ENCODE measurements at places on chromosomes 12 and 14. TPM values are rescaled to one million over a fixed set of nuclear protein-coding genes. Genes with fewer than 3 reads are reported as not detected.
A peak's percentile ranks its signal among the peaks of the same experiment; 100 is the strongest.

DNA sequence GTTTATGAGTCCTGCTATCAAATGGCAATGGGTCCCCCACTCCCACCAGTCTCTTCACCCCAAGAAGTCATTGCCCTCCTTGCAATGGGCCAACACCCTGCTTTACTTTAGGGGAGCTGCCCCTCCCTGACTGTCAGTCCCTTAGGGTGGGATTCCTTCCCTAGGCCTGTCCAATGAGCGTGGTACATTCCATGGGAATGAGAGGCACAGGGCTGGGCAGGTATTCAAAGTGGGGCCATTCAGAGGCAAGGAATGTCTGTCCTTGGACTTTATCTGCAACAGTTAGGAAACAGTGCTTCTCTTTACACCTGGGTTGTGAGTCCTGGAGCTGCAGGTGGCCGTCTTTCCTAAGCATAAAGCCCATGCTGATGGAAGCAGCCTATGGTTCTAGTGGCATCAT lies 40.8 kb downstream of the TMEM132C start:
- DNase-seq = no peak
- H3K4me1 ChIP-seq = peaks cover 4% of the 10 kb centered on the region
- H3K27ac ChIP-seq = no peak overlapping the region
- no peaks in the 10 kb centered on the region for H3K36me3 ChIP-seq
- no peak overlapping the region for H3K4me3 ChIP-seq
- no peaks in the 10 kb centered on the region for H3K27me3 ChIP-seq

DNA sequence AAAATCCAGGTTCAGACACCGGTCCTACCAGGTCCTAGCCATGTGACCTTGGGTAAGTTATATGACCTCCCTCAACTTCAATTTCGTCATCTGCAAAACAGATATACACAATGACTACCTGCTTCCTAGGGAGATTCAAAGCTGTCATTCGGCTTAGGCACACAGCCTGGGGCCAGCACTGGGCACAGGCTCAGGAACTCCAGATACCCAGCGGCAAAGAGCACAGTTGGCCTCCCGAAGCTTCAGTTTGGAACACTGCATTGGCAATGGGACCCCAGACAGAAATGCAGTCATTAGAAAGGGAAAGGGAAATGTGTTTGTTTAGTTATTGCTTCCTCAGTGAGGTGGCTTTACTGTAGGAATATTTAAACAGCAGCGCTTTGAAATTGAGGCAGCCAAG lies 11.4 kb downstream of the PLEKHG6 start:
- H3K4me3 ChIP-seq = no peak overlapping the region
- peaks cover 2% of the 10 kb centered on the region for H3K36me3 ChIP-seq
- H3K27me3 ChIP-seq = no peaks in the 10 kb centered on the region

- H3K27me3 ChIP-seq = no peaks in the 10 kb centered on the region
- H3K27ac ChIP-seq = no peak overlapping the region
- H3K4me3 ChIP-seq = no peak overlapping the region
- DNase-seq = no peak
- peaks cover 28% of the 10 kb centered on the region for H3K4me1 ChIP-seq
- peaks cover 5% of the 10 kb centered on the region for H3K36me3 ChIP-seq
Observed at GRCh38 chr14:72612041-72612440, 281.9 kb downstream of the DPF3 start.

GRCh38 chr12:31370531-31371255 lies 44.7 kb upstream of the SINHCAF start:
- DNase-seq = no peak
- peak overlapping the region; percentile 62 for H3K27ac ChIP-seq
- H3K4me3 ChIP-seq = peak overlapping the region; percentile 20
- H3K27me3 ChIP-seq = no peaks in the 10 kb centered on the region
- no peaks in the 10 kb centered on the region for H3K36me3 ChIP-seq

DNA sequence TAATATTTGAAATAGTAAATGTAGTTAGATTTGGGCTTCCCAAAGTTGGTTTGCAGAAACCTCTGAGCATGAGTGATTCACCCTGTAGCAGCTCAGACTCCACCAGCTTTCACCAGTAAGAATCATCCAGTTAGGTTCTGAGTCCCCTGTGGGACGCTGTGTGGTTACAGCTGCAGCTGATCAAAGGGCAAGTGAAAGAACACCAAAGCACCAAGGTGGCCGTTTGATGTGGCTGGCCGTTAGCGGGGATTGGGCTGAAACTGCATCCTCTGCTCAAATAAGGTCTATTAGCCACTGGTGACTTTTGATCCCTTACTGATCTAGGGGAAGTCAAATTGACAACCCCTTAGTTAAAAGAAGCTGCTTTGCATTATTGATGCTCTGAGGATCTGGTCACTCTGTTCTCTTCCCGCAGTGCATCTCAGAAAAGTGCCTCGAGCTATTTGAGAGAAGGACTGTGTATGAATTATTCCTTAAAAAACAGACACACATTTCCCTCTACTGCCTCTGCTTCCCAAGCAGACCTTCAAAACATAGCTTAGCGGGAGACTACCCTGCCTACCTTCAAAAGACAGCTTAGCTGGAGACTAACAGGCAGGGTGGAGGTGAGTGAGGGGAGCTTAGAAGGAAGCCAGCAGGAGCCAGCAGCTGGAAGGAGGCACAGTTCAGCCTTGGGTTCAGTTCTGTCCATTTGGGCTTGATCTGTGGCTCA lies 3.7 kb downstream of the ABHD12B start:
- H3K27me3 ChIP-seq = peaks cover 11% of the 10 kb centered on the region
- H3K4me1 ChIP-seq = no peaks in the 10 kb centered on the region
- DNase-seq = no peak
- H3K27ac ChIP-seq = no peak overlapping the region

GRCh38 chr12:50246873-50247612 lies 36.3 kb downstream of the LIMA1 start:
- no peaks in the 10 kb centered on the region for H3K36me3 ChIP-seq
- H3K27ac ChIP-seq = no peak overlapping the region
- H3K27me3 ChIP-seq = no peaks in the 10 kb centered on the region
- DNase-seq = peak; percentile 45
- H3K4me3 ChIP-seq = no peak overlapping the region
- H3K4me1 ChIP-seq = no peaks in the 10 kb centered on the region

- no peak overlapping the region for H3K27ac ChIP-seq
- no peaks in the 10 kb centered on the region for H3K4me1 ChIP-seq
- no peak for DNase-seq
- peaks cover 9% of the 10 kb centered on the region for H3K36me3 ChIP-seq
Observed at GRCh38 chr12:96300064-96300463, 100.2 kb downstream of the CDK17 start.

DNA sequence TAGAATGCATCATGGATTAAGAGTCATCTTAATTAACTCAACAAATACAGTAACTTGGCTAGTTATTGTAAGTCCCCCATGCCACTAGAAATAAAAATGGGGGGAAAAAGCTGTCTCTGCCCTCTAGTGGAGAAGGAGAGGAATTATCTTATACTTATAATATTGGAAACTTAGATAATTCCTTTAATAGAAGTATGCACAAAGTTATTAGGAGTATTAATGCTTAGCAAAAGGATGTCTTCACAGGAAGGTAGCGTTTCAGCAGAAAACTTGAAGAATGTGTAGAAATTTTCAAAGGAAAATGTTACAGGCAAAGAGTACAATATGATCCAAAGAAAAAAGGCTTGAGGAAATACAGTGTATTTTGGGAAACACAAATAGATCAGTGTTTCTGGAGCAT lies 19.8 kb downstream of the OR5AU1 start:
- H3K27ac ChIP-seq = no peak overlapping the region
- no peak overlapping the region for H3K4me3 ChIP-seq
- H3K36me3 ChIP-seq = no peaks in the 10 kb centered on the region
- DNase-seq = peak; percentile 4
- H3K4me1 ChIP-seq = no peaks in the 10 kb centered on the region

- no peak for DNase-seq
- no peak overlapping the region for H3K4me3 ChIP-seq
- H3K27me3 ChIP-seq = no peaks in the 10 kb centered on the region
- no peak overlapping the region for H3K27ac ChIP-seq
Observed at GRCh38 chr12:8951744-8952143, 2.3 kb upstream of the M6PR start.

DNA sequence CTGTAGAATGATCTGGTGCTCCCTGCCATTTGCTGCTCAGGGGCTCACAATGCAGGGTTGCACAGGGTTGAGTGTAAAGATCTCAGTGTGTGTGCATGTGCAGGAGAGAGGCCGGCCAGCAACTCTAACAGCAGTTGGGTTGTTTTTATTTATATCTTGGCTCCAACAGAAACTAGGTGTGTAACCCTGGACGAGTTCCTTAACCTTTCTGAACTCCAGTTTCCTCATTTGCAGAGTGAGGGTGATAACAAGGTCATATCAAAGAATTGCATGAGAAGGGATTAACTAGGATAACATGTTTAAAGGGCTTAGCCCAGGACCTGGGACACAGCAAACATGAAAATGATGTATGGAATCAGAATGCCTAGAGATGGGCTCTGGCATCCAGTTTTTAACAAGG lies 14.8 kb upstream of the JDP2 start:
- H3K27me3 ChIP-seq = no peaks in the 10 kb centered on the region
- no peaks in the 10 kb centered on the region for H3K36me3 ChIP-seq
- DNase-seq = no peak
- peaks cover 20% of the 10 kb centered on the region for H3K4me1 ChIP-seq

- DNase-seq = no peak
- no peaks in the 10 kb centered on the region for H3K27me3 ChIP-seq
- no peak overlapping the region for H3K4me3 ChIP-seq
- H3K27ac ChIP-seq = no peak overlapping the region
- H3K36me3 ChIP-seq = peaks cover 3% of the 10 kb centered on the region
Observed at GRCh38 chr14:73873660-73874059, 13.0 kb upstream of the ZNF410 start.

DNA sequence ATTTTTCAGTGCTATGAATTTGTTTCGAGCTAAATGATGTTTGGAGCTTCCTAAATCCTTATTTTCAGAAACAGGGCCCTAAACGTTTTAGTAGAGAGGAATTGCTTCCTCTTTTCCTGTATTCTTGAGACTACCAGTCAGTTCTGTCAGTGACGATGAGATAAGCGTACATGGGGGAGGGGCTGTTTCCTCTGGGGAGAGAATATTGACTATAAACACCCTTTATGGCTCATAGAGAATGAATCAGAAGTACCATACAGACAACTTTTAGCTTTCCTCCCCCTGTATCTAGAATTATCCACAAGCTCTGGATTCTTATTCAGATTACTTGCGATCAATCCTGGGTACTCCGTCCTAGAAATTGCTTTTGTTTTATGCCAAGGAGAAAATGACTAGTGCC lies 5.1 kb downstream of the TBK1 start:
- no peaks in the 10 kb centered on the region for H3K27me3 ChIP-seq
- no peak overlapping the region for H3K27ac ChIP-seq
- no peak for DNase-seq
- no peaks in the 10 kb centered on the region for H3K4me1 ChIP-seq
- H3K36me3 ChIP-seq = peaks cover 6% of the 10 kb centered on the region

GRCh38 chr12:28569698-28570411 lies 379.6 kb downstream of the CCDC91 start:
- no peaks in the 10 kb centered on the region for H3K4me1 ChIP-seq
- H3K4me3 ChIP-seq = no peak overlapping the region
- DNase-seq = no peak
- no peaks in the 10 kb centered on the region for H3K36me3 ChIP-seq

- H3K4me1 ChIP-seq = no peaks in the 10 kb centered on the region
- peak overlapping the region; percentile 10 for H3K4me3 ChIP-seq
- no peaks in the 10 kb centered on the region for H3K27me3 ChIP-seq
- peak overlapping the region; percentile 50 for H3K27ac ChIP-seq
- DNase-seq = peak; percentile 60
- no peaks in the 10 kb centered on the region for H3K36me3 ChIP-seq
Observed at GRCh38 chr12:67827820-67828383, 161.3 kb upstream of the IFNG-AS1 start.

DNA sequence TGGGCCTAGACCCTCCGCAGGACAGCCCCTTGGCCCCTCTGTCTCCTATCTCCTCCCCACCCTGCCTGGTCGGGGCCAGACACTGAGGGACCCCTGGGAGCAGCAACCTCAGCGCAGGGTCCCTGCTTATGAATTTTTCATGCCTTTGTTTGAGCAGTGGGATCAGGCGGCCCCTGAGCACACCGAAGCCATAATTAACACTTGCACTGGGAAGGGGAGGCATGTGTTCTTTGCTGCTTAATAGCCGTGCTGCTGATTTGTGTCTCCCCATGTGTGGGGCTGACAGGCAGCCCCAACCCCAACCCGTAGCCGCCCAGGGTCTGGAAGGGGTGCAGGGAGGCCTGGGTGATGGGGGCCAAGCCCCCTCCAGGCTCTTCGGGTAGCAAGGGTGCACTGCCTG lies 52.7 kb downstream of the FBRSL1 start:
- H3K4me1 ChIP-seq = peaks cover 62% of the 10 kb centered on the region
- no peaks in the 10 kb centered on the region for H3K27me3 ChIP-seq
- H3K4me3 ChIP-seq = no peak overlapping the region
- no peak overlapping the region for H3K27ac ChIP-seq
- peaks cover 62% of the 10 kb centered on the region for H3K36me3 ChIP-seq

GRCh38 chr12:128980623-128981022 lies 127.3 kb downstream of the GLT1D1 start:
- peaks cover 11% of the 10 kb centered on the region for H3K36me3 ChIP-seq
- no peak overlapping the region for H3K4me3 ChIP-seq
- DNase-seq = no peak
- peaks cover 8% of the 10 kb centered on the region for H3K4me1 ChIP-seq
- H3K27ac ChIP-seq = no peak overlapping the region

- H3K27ac ChIP-seq = peak overlapping the region; percentile 26
- peak; percentile 80 for DNase-seq
- H3K36me3 ChIP-seq = no peaks in the 10 kb centered on the region
- H3K4me1 ChIP-seq = peaks cover 33% of the 10 kb centered on the region
- H3K4me3 ChIP-seq = no peak overlapping the region
- no peaks in the 10 kb centered on the region for H3K27me3 ChIP-seq
Observed at GRCh38 chr14:69693145-69693544, 73.8 kb upstream of the SRSF5 start.

DNA sequence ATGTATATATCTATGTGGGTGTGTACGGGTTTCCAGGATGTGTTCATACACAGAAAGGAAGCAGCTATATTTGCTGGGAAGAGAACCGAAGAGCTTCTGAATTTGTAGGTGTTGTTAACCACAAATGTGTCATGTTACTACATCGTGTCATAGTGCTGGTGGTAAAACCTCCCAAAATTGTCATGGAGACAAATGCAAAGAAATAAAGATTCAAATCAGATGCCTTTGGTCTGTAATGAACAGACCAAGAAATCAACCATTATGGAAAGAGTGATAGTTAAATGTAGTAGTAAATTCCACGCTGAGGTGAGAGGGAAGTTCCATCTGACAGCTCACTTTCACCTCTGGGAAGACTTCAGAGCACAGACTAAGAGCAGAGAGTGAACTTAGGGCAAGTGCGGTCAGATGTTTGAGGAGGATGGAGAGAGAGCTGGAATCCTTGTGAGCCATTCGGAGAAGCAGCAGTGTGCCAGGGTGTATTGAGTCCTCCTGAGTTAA lies 487.5 kb downstream of the TMEM121 start:
- no peaks in the 10 kb centered on the region for H3K4me1 ChIP-seq
- no peaks in the 10 kb centered on the region for H3K36me3 ChIP-seq
- no peak overlapping the region for H3K4me3 ChIP-seq
- no peak overlapping the region for H3K27ac ChIP-seq
- H3K27me3 ChIP-seq = no peaks in the 10 kb centered on the region

- DNase-seq = no peak
- no peaks in the 10 kb centered on the region for H3K36me3 ChIP-seq
- H3K4me1 ChIP-seq = no peaks in the 10 kb centered on the region
Observed at GRCh38 chr14:66992776-66993175, 196.5 kb upstream of the GARIN2 start.

DTX3 gene
- total RNA-seq = 66.3 TPM

RDH11 gene
- 94.7 TPM for total RNA-seq

CEBPE gene
- total RNA-seq = 1.5 TPM

BMP4 gene
- 62.8 TPM for total RNA-seq

DEGS2 gene
- total RNA-seq = 3.0 TPM

BEGAIN gene
- total RNA-seq = 7.0 TPM

NUAK1 gene
- total RNA-seq = 20.1 TPM

FSCB gene
- total RNA-seq = 0.11 TPM

ANKRD33 gene
- not detected for total RNA-seq

HCAR2 gene
- 1.1 TPM for total RNA-seq

FAM90A1 gene
- 0.22 TPM for total RNA-seq

ANO2 gene
- total RNA-seq = 11.7 TPM

FAM186B gene
- total RNA-seq = 0.10 TPM
